EL (cell line): ENCODE measurements at places on chromosomes 2 and 18.

DNA sequence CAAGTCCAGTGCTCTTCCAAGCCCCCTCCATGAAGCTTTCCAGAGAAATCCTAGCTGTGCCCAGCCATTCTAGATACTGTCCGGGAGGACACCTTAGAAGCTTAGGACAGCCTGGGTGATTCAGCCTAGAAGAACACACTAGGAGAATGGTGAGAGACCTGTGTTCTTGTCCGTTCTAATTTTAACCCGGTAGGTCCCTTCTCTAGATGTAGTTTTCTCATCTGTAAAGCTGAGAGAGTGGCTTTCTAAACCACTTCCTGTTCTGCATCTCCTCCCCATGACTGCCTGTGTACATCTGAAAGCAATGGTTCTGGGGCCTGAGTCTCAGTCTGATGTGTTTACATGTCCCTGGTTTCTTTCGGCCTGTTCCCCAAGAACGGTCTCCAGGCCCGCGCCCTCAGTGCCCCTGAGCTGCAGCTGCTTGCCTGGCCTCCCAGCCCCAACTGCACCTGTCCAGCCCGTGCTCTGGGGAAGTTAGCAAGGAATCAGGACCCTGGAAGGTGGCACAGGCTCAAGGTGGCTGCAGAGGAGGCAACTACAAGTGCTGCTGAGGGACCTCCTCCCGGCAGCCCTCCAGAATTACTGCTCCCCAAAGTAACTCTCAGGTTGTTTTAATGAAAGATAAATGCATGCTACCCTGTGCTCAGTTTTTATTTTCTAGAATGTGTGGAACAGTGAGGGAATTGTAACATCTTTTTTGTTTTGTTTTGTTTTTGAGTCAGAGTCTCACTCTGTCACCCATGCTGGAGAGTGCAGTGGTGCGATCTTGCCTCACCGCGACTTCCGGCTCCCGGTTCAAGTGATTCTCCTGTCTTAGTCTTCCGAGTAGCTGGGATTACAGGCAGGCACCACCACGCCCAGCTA, 105.9 kb downstream of the LBH start:
- no peak for DNase-seq

DNA sequence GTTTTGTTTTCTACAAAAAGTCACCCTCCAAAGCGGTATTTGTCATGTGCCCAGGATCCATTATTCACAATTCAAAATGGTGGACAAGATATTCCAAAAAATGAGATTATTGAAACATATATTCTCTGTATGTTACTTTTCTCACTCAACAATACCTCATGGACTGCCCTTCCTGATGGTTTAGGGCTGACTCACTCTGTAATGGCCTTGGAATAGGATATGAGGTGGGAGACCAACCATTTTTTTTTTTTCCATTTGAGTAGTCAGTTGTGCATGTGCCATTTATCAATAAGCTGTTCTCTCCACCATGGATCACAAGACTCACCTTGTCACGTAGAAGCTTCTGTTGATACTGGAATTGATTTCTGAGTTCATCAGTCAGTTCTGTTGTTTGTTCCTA, 64.5 kb downstream of the LYPD6 start:
- peak; percentile 40 for DNase-seq

- no peak for DNase-seq
Observed at GRCh38 chr2:228103379-228103778, 78.1 kb downstream of the SPHKAP start.

- no peak for DNase-seq
Observed at GRCh38 chr18:12313530-12314245, 5.6 kb downstream of the TUBB6 start.

DNA sequence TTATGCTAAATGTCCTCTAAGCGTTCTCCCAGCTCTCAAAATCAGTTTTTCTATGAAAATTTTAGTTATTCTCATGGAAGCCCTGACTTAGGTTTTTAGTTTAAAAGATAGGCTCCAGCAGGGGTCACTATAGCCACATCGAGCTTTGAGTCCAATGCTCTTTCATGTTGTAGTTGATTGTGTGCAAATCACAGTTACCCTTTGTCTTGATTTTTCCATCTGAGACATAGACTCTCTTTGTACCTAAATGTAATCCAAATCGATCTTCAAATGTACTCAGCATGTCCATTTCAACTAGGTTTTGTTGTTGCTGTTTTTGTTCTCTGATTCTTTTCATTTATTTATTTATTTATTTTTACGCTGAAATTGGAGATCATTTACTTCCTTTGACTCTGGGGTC, 26.4 kb upstream of the MSTN start:
- peak; percentile 69 for DNase-seq

DNA sequence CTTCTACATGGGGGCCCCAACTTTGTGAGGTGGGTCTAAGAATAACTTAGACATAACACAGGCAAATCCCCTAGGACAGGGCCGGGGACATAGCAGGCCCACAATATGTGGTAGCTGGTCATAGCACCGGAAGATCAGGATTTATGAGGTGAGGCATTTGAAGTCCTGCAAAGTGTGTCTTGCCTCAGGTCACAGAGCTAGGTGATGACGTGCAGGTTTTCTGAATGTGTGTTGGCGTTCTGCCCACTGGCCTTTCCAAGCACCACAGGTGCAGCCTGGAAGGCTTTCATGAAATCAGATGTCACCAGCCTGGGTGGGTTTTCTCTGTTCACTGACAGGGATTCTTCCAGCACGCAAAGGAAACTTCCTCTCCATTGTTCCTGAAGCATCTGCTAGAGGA, 119.1 kb downstream of the LRATD1 start:
- DNase-seq, result no peak

DNA sequence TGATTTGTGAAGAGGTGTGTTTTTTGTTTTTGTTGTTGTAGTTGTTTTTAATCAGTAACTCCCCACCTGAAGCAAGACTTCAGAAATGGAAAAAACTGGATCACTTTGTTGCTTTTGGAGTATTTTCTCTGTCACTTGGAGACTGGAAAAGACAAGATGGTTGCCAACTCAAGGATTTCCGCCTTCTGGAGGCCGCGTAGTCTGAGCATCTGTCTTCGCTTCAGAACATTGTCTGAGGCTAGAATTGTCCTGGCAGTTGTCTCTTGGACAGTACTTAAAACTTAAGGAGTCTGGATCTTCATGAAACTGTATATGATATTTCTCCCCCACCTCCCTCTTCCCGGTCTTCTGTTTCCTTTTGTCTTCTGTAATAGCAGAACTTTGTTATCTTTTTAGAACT, 67.7 kb downstream of the ARHGAP28 start:
- DNase-seq, result no peak

DNA sequence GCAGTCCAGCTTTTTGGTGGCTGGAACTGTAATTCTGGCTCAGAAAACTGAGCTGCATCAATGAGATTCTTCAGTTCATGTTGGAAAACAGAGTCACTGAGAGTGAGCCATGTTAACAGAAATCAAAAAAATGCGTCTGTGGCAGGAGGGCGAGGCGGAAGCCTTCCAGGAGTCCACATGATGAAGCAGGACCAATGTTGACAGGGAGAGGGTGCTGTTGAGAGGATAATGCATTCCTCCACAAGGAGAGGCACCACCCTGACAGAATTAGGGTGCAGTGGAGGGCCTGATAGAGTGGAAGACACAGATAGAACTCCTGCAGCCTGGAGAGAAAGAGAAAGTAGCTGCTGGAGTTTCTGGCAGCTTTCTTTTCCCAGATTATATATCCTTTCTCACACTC, 111.5 kb downstream of the MGAT5 start:
- peak; percentile 27 for DNase-seq

- DNase-seq, result no peak
Observed at GRCh38 chr2:96534701-96535181, 1.8 kb upstream of the ARID5A start.

GRCh38 chr2:39432701-39433100, 4.4 kb downstream of the MAP4K3 start:
- DNase-seq, result no peak

DNA sequence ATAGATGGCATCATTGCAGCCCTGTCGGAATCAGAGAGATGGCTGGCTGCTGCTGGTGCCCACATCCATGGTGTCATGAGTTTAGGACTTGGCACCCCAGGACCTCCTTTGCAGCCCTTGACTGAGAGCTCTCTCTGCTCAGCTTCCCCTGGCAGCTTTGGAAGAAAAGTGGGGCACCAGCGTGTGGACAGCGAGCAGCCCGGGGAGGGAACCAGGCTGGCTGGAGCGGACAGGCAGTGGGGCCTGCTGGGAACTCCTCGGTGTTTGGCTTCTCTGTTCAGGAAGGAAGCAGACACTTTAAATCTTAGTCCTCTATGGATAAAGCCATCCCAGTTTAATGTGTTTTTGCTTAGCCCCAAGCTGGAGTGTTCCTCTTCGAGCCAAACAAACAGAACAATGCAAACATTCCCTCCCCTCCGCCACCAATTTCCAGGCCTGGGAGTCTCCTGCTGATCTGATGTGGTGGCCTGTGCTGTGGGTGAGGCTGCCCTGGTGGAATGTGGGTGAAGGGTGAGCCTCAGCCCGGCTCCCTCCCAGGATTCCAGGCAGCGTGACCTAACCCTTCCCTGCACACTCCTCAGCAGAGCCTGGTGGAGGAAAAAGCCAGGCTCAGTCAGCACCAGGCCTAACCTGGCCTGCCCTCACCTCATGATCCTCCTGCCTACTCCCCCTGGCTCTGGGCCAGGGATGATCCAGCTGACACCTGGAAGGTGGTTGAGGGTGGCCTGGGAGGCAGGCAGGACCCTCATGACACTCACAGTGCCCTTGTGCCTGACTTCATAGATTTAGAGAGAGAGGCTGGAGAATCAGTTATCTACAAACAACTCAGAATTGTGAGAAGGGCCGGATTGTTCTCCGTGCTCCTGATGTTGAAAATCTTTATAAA, 21.6 kb upstream of the ITGB6 start:
- peak; percentile 83 for DNase-seq

DNA sequence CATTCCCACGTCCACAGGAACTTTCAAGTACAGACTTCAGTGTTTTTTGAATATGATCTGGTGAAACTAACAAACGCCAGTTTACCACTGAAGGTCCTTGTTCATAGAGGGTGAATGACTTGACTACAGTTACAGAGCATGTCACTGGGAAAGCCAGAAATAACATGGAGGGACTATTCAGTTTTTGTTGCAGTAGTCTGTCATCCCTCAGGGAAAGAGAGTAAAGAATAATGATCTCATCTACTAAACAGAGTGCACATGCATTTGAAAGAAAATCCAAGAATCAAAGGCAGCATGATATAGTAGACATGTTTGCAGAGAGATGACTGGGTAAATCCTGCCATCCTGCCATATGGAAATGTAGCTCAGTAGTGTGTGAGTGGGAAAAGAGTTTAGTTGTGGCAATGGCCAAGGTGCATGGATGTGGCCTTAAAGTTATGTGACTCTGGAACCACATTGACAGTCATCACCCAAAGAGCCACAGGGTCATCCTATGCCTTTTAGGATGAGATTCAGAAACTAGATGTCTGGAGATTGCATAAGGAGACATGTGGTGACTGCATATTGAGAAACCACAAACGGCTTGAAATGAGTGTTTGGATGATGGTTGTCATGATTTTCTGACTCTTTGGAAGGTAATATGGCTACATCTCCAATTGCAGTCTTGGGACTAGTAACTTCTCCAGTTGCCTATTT, 125.3 kb upstream of the ZEB2 start:
- peak; percentile 32 for DNase-seq

DNA sequence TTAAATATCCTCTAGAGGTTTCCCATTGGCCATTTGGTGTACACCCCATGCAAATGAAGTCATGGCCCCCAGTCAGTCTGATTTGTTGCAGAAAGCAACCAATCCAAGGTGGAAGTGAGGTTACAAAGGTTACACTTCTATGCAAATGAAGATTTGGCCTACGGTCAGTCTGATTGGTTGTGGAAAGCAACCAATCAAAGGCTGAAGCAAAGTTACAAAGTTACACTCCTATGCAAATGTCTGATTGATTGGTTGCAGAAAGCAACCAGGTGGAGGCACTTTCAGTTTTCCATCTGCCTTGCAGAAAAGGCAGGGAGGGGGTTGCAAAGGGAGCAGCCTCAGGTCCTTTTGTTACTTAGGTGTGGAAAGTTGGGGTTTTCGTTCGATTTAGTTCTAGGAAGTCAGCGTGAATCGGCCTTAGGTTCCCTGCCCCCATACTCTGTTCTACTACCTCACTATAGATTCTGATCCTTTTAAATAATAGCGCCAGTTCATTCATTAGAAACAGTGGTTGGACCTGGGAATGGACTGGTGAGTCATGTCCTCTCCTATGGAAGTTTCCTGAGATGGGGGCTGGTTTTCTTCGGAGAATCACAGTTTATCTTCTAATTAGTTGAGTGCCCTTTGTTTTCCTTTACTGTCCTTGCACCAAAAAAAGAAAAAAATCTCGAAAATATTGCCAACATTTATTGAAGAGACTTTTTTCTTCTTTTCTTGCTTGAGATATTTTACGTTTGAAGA, 279.5 kb downstream of the AGAP1 start:
- no peak for DNase-seq

GRCh38 chr18:51821610-51822009, 518.4 kb upstream of the DCC start:
- DNase-seq, result no peak

GRCh38 chr2:202780514-202781021, 91.0 kb downstream of the ICA1L start:
- DNase-seq, result peak; percentile 69

DNA sequence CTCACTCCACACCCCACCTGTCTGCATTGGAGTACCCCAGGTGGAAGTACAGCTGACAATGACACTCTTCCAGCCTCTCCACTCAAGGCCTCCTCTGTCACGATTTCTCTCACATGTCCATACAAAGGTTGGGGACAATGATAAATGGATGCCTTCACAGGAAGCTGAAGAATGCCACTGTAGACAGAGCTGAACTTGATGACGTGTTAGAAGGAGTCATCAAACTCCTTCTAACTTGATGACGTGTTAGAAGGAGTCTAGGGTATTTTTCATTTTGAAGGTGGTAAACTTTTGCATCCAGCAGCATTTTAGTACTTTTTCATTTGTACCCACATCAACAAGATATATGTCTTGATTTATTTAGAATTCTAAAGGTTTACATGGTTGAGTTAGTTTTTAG, 163.5 kb upstream of the DNMT3A start:
- no peak for DNase-seq

DNA sequence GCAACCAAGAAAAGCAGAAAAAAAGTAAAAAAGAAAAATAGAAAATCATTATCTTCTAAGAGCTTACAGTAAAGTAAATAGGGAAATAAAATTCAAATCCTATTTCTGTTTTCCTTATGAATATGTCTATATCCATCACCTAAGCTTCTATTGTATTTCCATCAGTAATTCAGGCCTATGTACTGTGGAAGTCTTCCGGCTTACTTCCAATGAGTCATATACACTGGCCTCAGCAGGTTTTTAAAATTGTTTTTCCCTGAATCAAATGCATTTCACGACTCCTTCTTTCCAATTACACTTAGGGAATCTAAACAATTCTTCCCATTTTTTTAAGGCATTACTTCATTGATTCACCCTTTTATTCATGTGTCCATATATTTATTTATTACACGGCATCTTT, 164.7 kb downstream of the CCDC102B start:
- DNase-seq, result no peak

DNA sequence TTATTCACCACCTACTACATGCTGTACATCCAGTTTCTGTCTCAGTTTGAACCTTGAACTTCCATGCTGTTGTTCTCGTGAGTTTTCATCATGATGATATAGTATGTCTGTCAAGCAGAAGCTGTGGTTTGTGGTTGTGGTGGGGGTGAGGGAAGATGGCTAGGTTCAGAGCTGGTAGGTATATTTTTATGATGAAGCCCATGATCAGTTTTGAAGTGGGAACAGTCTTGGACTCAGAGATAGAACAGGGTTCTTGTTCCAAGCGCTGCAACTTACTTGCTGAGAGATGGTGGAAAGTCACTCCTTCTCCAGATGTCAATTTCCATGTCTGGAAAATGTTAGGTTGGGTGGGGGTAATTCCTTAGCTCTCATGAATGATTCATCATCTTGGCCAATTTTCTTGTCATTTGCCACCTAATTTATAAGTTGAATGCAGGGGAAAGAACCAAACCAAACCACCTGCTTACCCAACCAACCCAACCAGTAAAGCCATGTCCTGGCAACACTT, 21.6 kb downstream of the PMAIP1 start:
- DNase-seq, result no peak
